Liver (tissue), 10 donors: ENCODE measurements at places on chromosomes 3 and 15. TPM values are rescaled to one million over a fixed set of nuclear protein-coding genes. Genes with fewer than 3 reads are reported as not detected.

- DNase-seq: no peak
Observed at GRCh38 chr15:53397041-53397616, 362.3 kb downstream of the WDR72 start.

GRCh38 chr3:56957522-56957921 lies 102.9 kb upstream of the SPATA12 start:
- no peak for DNase-seq

- no peak for DNase-seq
Observed at GRCh38 chr15:26038693-26039092, 175.6 kb upstream of the ATP10A start.

DNA sequence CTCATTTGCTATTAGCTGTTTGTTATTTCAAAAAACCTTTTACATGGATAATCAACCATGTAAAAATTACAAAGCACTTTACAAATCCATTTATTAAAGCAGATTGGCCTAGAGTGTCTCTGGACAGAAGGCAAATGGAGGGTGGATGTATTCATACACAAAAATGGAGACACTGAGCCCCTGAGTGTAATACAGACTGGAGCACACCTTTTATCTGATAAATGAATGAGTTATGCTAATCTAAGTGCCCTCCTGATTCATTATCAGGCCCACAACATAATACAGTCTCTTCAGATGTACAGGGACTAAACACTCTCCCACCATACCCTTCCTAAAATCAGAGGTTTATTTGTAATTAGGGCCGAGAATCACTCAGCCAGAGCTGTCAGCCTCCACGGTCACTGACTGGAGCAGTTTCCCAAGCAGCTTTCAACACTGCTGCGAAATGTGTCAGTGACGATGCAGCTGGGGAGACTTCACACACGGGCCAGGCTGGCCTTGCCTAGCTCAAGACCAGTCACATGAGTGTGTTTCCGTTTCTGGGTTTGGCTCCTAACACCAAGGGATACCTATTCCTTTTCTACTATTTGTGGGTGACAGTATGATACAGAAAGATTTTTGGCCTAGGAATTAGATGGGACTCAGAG lies 271.8 kb downstream of the ZIC1 start:
- DNase-seq: no peak

DNA sequence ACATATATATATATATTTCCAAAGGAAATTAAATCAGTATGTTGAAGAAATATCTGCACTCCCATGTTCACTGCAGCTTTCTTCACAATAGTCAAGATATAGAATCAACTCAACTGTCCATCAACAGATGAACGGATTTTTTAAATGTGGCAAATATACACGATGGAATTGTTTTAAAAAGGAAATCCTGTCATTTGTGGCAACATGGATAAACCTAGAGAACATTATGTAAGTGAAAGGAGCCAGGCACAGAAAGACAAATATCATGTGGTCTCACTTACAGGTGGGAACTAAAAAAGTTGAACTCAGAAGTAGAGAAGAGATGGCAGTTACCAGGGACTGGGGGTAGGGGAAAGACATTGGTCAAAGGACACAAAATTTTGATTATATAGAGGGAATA lies 253.7 kb downstream of the ULK4 start:
- no peak for DNase-seq

- DNase-seq: no peak
Observed at GRCh38 chr3:24390169-24391130, 104.2 kb downstream of the THRB start.

The IL16 gene
- 4.7 TPM for total RNA-seq

The LINGO1 gene
- total RNA-seq: 1.6 TPM

The GOLGA6L1 gene
- not detected for total RNA-seq

The GPR87 gene
- total RNA-seq: not detected

The ANKRD63 gene
- total RNA-seq: not detected

The NDN gene
- 3.8 TPM for total RNA-seq
